ENCODE measurements at places on chromosomes 16 and 17. TPM values are rescaled to one million over a fixed set of nuclear protein-coding genes. Genes with fewer than 3 reads are reported as not detected.
A peak's percentile ranks its signal among the peaks of the same experiment; 100 is the strongest.

GRCh38 chr17:74552037-74552436 lies 6.1 kb upstream of the CD300C start:
- DNase-seq, result no peak

- no peak for DNase-seq
Observed at GRCh38 chr16:71205482-71206131, 24.9 kb downstream of the HYDIN start.

GRCh38 chr16:79253100-79253631 lies 347.4 kb downstream of the MAF start:
- no peak for DNase-seq

- peak; percentile 6 for DNase-seq
Observed at GRCh38 chr16:18834864-18835263, 33.5 kb upstream of the ARL6IP1 start.

DNA sequence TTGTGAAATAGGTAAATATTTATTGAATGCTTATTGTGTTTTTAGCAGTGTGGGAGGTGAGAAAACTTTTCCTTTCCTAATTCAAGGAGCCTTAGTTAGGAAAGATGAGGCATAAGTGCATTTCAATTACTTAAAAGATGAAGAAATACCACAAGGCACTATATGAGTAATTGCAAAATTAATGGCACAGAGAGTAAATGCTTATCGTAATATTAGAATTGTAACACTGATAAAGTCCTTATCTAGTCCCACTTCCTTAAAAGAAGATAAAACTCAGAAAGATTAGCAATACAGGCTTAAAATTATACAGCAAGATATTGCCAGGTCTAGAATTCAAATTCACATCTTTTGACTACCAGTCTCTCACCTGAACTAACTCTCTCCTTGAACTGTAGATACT lies 232.6 kb upstream of the TBX2 start:
- DNase-seq, result no peak

GRCh38 chr16:5187402-5187952 lies 89.9 kb upstream of the EEF2KMT start:
- no peak for DNase-seq

DNA sequence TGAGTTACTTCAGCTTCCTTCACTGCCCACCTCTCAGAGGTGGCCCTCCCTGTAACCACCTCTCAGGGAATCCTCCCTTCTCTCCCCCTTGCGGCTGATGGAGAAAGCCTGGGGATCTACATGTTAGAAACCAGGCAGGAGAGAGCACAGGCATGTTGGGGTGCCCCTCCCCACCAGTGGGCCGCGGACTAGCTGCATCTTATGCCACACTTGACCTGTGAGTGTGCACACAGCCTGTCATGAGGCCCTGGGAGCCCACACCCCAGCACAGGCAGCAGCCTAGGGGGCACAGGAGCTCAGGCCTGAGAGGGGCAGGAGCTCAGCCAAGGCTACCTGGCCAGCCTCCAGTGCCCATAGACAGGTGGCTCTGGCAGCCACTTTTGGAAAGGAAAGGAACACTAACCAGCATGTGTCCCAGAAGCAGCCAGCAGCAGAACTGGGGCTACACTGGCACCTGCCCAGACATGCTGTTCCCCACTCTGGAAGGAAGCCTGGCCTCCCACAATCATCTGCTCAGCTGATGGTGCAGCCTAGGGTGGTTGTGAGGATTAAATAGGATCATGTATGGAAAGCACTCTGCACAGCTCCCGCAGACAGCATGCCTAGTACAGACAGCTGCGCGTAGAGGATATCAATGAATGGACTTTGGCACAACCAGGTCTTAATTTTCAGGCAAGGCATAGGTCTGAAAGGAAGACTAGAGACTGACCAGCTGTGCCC lies 60.5 kb downstream of the TMEM132E start:
- peak; percentile 47 for DNase-seq

DNA sequence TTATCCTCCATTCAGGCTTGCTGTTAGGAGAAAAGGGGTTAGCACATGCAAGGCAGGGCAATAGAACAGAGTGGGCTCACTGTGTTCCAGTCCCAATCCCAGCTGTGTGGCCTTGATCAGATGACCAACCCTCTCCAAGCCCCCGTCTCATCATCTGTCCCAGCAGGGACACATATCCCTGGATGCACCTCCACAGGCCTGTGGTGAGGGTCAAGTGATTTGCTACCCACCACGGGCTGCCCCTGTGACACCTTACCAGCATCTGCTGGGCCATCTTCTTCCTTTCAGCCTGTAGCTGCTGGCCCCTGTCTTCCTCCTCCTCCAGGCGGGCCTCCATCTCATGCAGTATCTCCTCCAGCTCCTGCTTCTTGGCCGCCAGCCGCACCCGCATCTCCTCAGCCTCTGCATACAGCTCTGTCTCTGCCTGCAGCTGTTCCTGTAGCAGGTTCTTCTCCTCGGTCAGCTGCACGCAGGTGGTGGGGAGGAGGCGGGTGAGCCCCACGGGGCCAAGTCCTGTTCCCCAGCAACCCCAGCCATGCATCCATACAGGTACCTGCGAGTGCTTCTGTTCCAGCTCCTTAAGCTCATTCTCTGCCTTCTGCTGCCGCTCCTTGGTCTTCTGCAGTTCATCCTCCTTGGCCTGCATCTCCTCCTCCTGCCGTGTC lies 91.3 kb downstream of the NDE1 start:
- no peak for DNase-seq

DNA sequence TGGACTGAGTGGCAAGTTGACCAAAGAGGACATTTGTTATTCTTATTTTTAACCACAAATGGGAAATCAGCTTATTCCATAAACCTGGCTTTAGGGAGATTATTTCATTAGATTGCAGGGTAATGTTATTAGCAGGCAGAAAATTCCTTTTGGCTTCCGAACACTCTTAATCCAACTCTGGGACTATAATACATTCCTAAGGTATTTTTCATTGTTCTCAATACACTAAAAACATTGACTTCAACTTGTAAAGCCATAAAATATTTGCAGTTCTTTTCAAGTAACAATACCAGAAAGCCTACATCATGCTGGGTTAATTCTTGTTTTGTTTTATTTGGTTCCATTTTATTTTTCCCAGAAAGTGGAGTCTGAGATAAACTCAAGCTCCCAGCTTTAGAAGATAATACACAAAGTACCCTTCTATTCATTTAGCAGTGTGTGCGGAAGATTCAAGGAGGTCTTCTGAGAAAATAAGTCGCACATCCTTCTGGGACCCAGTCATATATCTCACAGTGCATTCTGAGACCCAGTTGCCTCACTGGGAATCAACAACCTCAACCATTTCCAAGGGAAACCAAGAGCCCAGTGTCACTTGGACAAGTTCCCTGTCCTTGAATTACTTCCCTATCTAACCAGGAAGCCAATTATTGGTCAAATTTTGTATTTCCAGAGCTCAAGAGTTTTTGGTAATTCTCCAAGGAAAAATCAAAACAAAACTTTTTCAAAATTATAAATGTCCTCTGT lies 389.6 kb upstream of the DYNLRB2 start:
- DNase-seq, result peak; percentile 26

The SCARF1 gene
- total RNA-seq, result 0.19 TPM

DNA sequence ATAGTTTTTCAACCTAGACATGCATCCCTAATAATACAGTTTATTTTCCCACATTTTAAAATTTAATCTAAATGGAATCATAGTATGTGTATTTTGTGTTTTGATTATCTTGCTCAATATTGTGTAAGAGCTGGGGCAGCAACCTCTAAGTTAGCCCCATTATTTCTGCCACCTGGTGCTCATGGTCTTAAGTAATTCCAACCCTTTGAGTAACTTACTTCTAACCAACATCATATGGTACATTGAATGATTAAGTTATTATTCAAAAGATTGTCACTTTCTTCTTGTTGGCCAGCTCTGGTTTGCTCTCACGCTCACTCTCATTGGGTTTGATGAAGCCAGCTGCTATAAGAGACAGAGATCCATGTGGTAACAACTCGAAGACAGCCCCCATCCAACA lies 3.9 kb upstream of the KRTAP4-3 start:
- no peak for DNase-seq

- DNase-seq, result no peak
Observed at GRCh38 chr16:81734632-81735434, 44.3 kb upstream of the PLCG2 start.

The RNU2-1 gene
- not detected for total RNA-seq

The ZNF629 gene
- total RNA-seq, result 24.3 TPM

GRCh38 chr16:72590151-72590937 lies 418.4 kb upstream of the PMFBP1 start:
- DNase-seq, result no peak

The HOXB3 gene
- total RNA-seq, result 8.3 TPM

- DNase-seq, result peak; percentile 51
Observed at GRCh38 chr16:57775661-57776469, 26.4 kb downstream of the KIFC3 start.

The GRAPL gene
- total RNA-seq, result not detected

DNA sequence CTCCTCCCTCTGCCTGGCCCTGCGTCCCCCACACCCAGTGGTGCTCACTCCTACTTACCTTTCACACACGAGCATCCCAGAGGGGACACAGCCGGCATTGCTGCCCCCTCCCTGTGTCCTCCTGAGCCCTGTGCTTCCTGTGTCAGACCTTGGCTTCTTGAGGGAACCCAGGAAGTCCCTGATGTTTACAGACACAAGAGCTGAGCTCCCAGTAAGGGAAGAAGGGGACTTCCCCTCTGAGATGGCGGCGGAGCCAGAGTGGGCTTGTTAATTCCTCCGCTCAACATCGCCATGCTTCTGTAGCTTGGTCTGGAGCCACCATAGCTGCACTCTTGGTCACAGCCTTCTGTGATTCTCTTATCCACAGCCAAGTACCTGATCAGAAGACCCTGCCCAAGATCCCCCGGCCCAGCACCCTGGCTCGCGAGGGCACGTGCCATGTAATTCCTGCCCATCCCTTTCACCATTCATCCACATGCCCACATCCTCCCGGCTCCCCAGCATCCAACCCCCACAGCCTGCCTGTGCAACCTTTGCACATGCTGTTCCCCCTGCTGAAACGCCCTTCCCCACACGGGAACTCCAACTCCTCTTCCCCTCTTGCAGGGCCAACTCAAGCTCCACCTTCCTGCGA lies 127.4 kb upstream of the FOXF1 start:
- DNase-seq, result no peak

GRCh38 chr17:77723909-77724875 lies 234.3 kb upstream of the TNRC6C start:
- no peak for DNase-seq

- peak; percentile 40 for DNase-seq
Observed at GRCh38 chr16:89721546-89722391, 432 bp downstream of the ZNF276 start.

The FKBP10 gene
- 174 TPM for total RNA-seq

DNA sequence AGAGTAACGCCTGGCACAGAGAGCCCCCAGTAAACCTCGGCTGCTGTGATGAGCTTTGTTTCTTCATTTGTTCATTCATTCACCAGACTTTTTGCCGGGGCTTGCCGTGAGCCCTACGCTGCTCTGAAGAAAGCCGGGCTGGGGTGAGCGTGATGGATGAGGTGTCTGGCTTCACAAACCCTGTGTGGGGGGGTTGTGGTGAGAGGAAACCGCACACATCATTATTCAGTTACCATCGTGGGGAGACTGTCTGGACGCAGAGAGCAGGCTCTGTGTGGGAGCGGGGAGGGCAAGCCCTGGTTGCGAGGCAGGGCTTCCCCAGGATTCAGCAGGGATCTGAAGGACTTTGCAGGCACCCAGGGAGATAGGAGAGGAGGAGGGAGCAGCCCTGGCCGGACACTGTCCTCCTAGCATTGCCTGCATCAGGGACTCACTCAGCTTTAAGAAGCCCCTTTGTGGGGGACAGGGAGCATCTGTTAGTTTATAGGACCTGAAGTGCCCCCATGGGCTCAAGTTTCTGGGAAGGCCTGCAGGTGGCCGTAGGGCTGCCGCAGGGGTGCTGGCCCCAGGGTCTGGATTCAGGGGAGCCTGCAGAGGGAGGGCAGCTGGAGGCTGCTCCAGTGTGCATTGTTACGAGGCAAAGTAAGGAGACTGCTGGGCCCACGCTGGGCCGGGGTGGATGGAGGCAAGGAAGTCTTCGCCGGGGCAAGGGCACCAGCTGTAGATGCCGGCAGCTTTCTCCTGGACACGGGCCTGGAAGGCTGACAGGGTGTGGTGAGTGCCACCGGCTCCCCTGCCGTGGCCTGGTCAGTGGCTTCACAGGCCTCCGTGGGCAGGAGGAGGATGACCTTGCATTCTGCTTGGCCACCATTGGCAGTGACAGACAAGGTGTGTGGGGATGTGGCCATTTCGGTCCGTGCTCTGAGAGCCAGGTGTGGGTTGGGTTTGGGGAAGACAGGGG lies 334.5 kb downstream of the SEC14L1 start:
- DNase-seq, result peak; percentile 77

GRCh38 chr17:79006046-79006445 lies 3.5 kb downstream of the CANT1 start:
- DNase-seq, result no peak

The DHODH gene
- total RNA-seq, result 6.0 TPM

DNA sequence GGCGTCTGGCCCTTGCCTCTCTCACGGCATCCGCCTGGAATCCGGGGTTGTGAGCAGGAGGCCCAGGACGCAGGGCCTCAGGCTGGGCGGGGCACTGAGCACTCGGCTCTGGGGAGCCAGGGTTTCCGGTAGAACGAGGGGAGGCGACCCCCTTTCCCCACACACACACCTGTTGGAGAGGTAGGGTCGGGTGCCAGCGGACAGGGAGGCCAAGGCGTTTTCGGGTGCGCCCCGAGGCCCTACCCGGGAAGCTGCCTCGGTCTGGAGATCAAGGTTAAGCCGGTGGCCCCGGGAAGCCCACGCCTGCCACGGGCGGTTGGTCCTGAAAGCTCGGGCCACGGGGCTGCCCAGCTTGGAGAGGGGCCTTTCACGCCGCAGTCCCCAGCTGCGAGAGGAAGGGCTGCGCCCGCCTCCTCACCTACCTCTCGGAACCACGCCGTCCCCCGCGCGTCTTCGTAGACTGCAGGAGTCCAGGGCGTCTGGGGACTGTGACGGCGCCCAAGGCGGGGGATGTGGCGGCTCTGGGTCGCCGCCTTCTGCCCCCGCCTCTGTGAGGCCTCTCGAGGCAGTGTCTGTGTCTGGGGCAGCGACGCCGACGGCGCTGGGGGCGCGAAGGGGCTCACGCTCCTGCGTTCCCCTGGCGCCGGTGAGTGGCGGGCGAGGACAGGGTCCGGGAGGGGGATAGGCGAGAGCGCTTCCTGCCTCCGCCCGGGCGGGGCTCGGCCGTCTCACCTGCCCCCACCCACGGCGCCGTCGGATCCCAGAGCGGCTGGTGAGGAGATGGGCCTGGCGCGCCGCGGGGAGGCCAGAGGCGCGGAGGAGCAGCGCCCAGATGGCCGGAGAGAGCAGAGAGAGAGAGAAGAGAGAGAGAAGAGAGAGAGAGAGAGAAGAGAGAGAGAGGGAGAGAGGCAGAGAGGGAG lies 20.3 kb upstream of the HOXB9 start:
- no peak for DNase-seq

- no peak for DNase-seq
Observed at GRCh38 chr17:78680436-78680835, 101.6 kb downstream of the CYTH1 start.

All from myocyte (in vitro differentiated cells).